H1 (cell line): ENCODE measurements at places on chromosomes 11 and 22. TPM values are rescaled to one million over a fixed set of nuclear protein-coding genes. Genes with fewer than 3 reads are reported as not detected.

The DENND6B gene
- 1.1 TPM in 2 replicates for total RNA-seq

The RFPL2 gene
- 0.19 TPM in 1 of 2 replicates, not detected in the other for total RNA-seq

The TRIM5 gene
- 33.3 and 35.5 TPM in 2 replicates for total RNA-seq

The KRTAP5-7 gene
- not detected in 2 replicates for total RNA-seq

The SCUBE2 gene
- 0.42 and 1.2 TPM in 2 replicates for total RNA-seq

The TUB gene
- 29.9 and 31.3 TPM in 2 replicates for total RNA-seq

The TYMP gene
- 0.43 and 0.46 TPM in 2 replicates for total RNA-seq

GRCh38 chr11:109697140-109697843 is 275.3 kb downstream of the C11orf87 start:
- DNase-seq, result peak; percentile 47

GRCh38 chr22:37604875-37605274 is 3.8 kb upstream of the GGA1 start:
- DNase-seq, result no peak

DNA sequence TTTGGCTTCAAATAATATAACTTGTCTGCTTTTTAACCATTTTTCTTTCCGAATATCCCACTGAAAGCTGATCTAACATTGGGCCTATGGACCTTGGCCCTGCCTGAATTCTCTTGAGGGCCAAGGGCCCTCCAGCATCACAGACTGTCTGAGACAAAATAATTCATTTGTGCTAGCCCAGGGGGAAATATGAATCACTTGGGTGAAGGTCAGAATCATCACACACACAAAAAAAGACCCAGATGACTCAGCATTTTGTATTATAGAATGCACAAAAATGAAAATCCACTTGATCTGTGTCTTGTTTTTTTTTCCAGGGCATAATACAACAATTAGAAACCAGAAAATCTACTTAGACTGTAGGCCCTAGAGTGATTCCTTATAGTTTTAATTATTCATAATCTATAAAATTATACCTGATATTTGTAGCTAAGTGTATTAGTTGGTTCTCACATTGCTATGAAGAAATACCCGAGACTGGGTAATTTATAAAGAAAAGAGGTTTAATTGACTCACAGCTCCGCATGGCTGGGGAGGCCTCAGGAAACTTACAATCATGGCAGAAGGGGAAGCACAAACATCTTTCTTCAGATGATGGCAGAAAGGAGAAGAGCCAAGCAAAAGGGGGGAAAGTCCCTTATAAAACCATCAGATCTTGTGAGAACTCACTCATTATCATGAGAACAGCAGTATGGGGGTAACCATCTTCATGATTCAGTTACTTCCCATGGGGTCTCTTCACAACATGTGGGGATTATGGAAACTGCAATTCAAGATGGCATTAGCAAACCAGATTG is 15.6 kb upstream of the RDX start:
- DNase-seq, result no peak

DNA sequence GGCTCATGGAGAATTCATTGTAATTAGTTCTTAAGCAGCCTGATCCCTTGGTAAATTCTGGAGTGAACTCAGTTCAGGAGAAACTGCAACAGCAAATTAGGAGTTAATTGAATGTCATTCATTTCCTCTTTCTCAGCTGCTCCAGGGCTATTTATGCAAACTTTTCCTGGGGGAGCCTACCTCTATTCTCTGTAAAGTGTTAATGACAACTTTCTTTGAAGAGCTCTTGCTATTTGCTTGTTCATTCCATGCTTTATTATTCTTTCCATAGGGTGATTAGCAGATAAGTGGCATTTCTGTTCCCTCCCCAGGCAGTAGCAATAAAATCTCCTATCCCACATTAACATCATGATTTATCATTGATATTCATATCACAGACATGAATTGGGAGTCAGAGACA is 267.6 kb upstream of the DDI1 start:
- no peak for DNase-seq

- no peak for DNase-seq
These were observed 237.7 kb downstream of the BUD13 start for GRCh38 chr11:116535120-116535519.

- no peak for DNase-seq
These were observed 48.8 kb downstream of the MN1 start for GRCh38 chr22:27752771-27753170.

GRCh38 chr11:98068251-98068650 is 952.5 kb upstream of the CNTN5 start:
- no peak for DNase-seq

DNA sequence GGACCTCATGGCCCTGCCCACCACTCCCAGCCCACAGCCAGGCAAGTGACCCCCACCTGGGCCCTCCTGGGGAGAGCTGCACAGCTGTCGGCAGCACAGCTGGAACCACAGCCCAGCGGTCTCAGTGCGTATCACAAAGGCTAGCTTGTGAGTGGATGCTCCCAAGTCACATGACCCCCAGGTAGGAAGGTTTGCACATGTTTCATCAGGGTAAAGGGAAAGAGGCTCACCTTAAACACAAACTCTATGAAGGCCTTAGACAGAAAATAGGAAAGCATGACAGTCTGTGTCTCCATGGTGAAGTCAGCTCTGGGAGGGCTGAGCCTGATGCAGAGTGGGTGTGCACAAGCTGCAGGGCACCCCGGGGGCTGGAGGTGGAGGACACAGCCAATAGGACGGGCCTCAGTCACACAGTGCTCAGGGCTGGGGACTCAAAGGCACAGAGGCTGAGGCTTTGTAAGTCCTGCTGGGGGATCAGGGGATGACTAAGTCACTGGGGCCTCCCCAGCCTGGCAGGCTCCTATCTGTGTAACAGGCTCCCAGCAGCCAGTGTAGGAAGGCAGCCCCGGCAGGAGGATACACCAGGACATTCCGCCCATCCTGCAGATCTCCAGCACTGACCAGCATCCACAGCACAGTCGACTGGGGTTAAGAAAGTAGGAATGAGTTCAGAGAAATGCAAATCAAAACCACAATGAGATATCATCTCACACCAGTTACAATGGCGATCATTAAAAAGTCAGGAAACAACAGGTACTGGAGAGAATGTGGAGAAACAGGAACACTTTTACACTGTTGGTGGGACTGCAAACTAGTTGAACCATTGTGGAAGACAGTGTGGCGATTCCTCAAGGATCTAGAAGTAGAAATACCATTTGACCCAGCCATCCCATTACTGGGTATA is 22.0 kb downstream of the CELSR1 start:
- DNase-seq, result no peak

DNA sequence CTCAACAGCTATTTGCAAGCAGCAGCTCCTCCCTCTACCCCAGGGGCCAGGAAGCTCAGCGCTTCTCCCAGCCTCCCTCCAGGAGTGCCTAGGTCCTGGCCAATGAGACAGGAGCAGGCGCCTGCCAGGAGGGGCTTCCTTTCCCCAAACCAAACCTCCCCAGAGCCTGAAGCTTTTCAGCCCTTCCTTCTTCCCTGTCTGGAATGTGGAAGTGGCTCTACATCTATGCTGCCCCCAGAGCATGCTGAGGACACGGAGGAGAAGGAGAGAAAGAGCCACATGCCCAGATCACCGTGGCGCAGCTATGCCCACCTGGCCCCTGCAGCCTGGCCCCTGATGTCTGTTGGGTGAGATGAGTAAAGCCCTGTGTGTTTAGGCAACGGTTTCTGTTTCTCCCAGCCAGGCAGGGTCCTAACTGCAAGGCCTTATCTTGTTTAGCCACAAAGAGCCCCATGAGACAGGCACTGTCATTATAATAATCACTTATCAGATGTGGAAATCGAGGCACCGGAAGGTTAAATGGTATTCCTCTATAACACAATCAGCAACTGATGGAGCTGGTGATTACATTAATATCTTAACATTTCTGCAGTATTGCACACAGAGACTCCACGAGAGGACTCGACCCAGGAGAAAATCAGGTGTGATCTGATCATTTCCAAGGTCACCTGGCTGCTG is 315.8 kb downstream of the CTTN start:
- DNase-seq, result peak; percentile 33

DNA sequence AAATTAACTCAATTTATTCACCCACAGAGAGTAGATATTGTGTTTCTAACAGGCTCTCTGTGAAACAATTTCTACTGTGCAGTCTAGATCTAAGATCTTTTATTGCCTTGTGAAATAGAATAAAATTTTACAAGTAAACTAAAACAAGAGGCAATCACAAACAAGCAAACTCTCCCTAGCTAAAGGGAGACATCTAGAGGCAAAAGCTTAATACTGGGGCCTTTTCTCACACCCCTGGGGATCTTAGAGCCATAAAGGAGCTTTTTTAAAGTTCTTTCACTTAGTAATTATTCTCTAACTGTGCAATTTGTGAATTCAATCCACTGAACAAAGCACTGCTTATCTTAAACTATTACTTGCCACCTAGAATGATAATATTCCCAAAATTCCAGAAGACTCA is 19.7 kb downstream of the ALG9 start:
- DNase-seq, result no peak

DNA sequence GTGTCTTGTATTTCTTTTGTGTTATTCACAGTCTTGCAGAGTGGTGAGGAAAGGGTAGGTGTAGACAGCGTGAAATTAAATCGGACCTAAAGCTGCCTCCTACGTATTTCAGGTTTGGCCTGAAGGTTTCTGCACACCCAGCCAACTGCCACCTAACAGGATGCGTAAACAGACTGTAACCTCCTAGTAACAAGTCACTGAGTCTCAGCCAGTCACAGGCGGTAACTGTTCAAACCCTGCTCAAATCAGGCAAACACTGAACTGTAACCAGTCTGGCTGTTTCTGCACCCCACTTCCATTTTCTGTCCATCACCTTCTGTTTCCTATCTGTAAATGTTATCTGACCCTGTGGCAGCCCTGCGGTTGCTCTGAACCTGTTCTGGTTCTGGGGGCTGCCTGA is 87.1 kb downstream of the ADAMTS15 start:
- no peak for DNase-seq

DNA sequence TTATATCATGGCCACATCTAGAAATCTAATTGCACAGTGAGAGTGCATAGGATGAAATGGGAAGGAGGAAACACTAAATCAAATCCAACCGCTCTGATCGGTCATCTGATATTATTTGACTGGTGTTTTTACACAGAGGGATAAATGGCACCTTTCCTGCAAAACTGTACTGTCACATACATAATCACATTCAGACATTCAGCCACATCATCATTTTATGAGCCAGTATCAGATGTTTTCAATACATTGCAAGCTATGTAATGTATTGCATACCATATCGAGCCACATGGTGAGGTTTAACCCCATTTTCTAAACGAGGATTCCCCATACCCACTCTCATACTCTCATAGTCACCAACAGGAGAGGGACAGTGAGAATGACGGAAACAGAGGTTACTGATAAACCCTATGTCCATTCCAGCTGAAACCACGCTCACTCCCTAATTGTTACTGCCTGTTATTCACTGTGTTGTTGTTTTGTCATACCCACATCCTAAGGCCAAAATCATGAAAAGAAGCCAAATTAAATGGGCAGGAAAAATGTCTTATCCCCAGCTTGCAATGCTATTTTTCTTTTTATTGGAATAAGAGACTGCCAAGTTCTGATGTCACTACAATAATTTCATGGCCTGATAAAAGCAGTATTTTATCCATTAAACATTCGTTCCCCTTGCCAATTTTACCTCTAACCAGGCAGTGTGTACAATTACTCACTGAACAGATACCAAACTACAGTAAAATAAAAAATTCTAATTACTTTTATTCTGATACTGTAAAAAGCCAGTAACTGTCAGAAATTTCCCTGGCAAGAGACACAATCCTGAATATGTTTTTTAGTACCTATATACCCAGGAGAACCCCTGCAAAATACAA is 9.0 kb downstream of the CDON start:
- DNase-seq, result no peak

DNA sequence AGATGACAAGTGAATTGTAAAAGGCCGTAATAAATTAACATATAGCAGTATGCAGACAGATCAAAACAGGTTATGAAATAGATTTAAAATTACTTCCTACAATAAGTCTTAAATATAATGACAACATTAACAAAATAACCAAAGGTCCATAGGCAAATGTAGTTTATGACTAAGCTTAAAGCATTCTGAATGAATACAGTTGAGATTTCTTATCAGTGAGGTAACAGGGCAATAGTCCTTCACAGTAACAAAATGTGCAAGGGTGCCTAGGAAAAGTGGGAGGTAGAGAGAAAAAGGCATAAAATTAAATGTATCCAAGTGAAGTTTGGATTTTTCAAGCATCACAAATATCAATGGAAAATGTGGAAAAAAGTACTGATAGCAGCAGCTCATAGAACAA is 20.9 kb upstream of the P4HA3 start:
- DNase-seq, result no peak

DNA sequence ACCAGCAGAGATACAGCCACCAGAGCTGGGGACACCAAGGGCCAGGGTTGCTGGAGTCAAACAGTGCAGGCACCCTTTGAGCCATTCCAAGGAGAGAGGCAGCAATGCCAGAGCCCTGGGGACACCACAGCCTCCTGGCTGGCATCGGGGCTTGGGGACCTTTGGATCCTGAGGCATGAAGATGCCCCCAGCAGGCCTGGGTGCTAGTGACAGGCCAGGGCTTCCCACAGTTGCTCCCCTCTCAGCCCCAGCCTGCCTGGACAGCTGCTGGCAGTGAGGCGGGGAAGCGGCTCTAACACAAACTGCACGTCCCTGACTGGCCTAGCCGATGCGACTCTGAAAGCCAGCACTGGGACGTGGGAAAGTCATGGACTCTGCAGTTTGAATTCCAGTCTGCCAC is 2.7 kb downstream of the CD5 start:
- no peak for DNase-seq

- DNase-seq, result no peak
These were observed 15.4 kb upstream of the GDPD4 start for GRCh38 chr11:77316733-77317342.

GRCh38 chr22:23591846-23592245 is 11.8 kb upstream of the IGLL1 start:
- DNase-seq, result no peak

DNA sequence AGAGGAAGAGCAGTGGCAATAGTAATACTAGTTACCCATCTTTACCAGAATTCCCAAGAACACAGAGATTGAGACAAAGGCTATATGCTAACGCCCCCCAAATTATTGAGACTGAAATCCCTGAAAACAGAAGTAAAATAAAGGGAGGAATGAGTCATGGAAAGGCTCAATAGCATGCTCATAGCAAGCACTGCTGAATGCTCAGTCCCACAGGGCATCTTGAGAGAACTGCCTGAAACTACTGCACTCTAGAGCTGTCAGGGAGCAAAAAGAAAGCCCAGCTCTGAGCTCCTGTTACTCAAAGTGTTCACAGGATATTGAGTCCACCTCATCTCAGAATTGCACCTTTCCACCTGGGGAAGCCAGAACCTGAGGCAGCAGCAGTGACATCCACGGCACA is 44.1 kb upstream of the FIBIN start:
- no peak for DNase-seq

- DNase-seq, result no peak
These were observed 87.3 kb downstream of the NAT10 start for GRCh38 chr11:34192481-34193401.

DNA sequence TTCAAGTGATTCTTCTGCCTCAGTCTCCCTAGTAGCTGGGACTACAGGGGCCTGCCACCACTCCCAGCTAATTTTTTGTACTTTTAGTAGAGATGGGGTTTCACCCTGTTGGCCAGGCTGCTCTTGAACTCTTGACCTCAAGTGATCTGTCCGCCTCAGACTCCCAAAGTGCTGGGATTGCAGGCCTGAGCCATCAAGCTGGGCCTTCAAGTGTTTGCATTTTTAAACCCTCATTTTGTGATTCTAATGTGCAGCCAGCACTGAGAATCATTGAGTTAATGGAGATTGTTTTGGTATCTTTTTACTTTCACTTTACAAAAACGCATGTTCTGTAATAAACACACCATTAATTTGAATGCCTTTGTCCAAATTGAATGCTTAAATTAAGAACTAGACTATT is 3.4 kb downstream of the TYR start:
- DNase-seq, result no peak
